MM.1S (cell line): ENCODE measurements at places on chromosomes 7 and 10.

- DNase-seq = no peak
Observed at GRCh38 chr10:89540420-89540949, 5.1 kb upstream of the SLC16A12 start.

- no peak for DNase-seq
Observed at GRCh38 chr7:32048970-32049491, 21.2 kb downstream of the PDE1C start.

DNA sequence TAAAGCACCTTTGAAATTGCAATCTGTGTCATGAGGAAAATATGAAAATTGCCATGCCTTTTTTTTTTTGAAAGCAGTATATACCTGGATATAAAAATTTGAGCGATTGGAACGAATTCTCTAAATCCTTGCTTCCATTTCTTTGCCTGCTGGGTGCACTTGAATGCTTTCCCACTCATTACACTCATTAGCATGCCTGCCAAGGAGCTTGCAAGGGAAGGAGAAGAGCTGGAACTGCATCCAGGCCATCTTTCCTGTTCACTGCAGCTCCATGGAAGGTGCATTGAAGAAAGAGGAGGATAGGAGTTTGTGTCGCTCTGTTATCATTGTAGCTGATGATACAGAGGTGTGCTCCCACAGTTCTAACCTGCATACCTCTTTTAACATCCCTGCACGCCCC, 102.4 kb upstream of the GJD4 start:
- no peak for DNase-seq

DNA sequence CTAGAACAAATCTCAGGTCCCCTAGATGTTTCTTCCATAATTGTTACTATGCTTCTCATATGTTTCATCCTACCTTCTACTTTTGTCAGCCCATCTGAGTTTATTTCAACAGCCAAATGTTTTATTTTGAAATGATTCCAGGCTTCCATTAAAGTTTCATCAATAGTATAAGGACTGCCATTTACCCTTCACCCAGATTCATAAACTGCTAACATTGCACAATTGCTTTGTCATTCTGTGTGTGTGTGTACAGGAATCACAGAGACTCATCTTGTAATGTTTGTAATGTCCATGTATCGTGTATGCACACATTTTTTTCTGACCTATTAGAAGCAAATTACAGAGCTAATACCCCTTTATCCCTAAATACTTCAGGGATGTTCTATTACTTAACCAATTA, 25.5 kb downstream of the MMRN2 start:
- DNase-seq = no peak

DNA sequence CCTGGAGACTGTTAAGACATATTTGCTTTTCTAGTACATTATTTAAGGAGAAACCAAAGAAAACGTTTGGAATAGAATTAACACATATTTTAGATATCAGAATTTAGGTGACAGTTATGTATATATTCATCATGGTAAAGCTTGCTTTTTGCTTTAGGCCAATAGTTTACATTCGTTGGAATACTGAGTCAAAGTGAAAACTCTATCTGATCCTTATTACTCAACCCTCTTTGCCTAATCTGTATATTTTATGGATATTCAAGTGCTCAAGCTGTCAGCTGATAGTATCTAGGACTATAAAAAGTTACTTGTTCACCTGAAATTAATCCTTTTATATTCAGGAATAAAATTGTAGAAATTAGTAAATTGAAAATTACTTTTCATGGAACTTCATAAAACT, 61.1 kb downstream of the VPS50 start:
- no peak for DNase-seq

DNA sequence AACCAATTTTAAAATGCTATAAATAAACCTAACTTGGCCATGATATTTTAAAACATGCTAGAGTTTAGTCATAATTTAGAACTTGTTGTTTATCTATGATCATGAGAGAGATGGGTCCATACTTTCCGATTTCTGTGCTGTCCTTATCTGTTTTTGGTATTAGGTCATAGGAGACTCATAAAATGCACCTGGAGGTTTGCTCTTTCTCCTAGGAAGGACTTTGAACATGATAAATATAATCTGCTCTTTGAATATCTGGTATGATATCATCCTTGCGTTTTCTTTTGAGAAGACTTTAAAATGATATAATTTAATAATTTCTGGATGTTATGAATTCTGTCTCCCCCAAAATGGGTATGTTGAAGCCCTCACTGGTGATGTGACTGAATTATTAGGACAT, 9.0 kb upstream of the ANTXRL start:
- no peak for DNase-seq

- DNase-seq = peak; percentile 82
Observed at GRCh38 chr10:27242951-27243551, 2.5 kb upstream of the ACBD5 start.

DNA sequence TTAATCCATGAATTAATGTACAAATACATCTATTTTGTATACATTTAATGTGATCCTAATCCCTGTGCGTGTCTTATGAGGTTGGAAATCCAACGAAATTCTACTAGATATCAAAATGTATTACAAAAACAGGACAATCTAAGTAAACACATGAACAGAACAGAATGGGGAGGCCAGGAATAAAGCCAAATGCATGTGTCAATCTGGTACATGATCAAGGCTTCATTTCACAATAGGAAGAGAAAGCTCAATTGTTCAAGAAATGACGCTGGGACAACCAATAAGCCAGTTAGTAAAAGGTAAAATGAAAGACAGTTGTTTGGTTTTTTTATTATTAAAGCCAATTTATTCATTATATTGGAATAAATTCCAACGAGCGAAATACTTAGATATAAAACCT, 83.0 kb downstream of the COL13A1 start:
- no peak for DNase-seq

- no peak for DNase-seq
Observed at GRCh38 chr10:47244560-47245500, 55.2 kb upstream of the GDF10 start.

DNA sequence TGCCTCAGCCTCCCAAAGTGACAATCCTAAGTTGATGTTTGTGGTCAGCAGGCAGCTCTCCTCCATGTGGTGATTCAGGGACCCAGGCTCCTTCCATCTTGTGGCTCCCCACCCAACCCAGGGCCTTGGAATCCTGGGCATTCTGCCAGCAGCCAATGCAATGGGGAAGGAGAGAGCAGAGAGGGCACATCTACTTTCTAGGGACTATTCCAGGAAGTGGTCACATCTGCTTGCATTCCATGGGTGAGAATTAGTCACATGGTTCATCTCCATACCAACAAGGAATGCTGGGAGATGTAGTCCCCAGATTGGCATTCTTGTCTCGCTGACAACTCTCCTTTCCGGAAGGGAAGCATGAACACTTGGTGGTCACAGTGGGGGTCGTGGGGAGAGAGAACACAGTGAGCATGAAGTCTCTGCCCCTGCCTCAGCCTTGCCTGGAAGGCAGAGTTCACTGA, 9.9 kb upstream of the SRRM3 start:
- no peak for DNase-seq

DNA sequence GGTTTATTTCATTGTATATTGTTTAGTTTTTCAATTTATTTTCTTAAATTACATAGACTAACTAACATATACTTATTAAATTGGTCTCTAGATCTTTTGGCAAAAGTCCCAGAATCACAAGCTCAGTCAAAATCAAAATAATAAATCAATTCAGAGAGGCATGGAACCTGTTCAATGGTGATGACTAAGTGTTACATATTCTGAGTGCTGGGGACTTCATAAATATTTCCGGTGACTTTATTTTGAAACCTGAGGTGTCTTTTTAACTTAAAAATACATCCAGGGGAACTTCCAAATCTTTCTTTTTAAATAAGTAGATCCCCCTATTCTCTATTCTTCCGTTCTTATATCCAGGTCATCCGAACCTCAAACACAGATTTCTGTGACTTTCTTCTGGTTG, 89.6 kb upstream of the ZNF804B start:
- DNase-seq = no peak
